ENCODE measurements at places on chromosomes 1 and 21.

DNA sequence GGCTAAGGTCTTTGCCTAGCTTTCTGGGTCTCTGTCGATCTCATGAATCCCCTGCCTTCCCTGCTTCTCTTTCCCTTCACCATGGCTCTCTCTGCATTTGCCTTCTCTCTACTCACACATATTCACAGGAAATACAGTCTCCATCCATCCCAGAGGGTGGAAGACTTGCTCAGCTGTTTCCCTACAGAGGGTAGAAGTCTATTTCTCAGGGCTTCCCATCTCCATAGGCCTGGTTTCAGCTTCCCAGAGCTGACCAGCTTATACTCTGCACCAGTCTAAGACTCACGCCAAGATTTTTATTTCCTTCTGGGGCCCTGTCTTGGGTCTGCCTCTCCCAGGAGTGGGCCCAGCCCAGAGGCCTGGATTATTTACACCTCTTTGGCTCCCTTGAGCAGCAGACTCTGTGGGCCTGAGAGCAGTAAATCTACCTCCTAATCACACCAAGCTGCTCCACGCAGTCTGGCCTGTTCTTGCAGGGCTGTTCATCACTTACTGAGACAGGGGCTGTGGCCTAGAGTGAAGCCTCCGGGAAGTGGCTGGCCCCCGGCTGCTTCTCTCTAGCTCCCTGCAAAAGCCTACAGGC, 102.5 kb downstream of the PLXNA2 start:
- no peak for DNase-seq

GRCh38 chr1:223340637-223341036, 23.3 kb downstream of the SUSD4 start:
- DNase-seq, result no peak

GRCh38 chr1:20426923-20427322, 59.1 kb downstream of the CAMK2N1 start:
- DNase-seq, result no peak

- DNase-seq, result no peak
These were observed 31.7 kb upstream of the GPR37L1 start for GRCh38 chr1:202090994-202091393.

- DNase-seq, result no peak
These were observed 18.5 kb upstream of the A3GALT2 start for GRCh38 chr1:33339413-33339812.

GRCh38 chr1:72431810-72432209, 149.5 kb upstream of the NEGR1 start:
- no peak for DNase-seq

DNA sequence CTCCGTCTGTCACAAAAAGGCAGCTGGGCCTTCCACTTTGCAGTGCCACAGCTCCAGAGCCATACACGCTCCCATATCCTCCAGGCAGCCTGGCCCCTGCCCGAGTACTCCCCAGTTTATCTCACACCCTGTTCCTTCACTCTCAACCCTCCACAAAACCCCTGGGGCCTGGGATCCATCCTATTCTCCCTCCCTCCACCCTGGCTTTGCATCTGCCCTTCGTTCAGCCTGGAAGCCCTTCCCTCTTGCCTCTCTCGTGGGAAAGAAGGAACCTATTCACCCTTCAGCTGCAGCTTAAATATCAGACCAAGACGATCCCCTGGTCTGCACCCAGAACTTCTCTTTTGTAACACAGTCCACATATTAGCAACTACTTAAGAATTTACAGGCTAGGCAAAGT, 56.7 kb downstream of the CAMK2N1 start:
- no peak for DNase-seq

DNA sequence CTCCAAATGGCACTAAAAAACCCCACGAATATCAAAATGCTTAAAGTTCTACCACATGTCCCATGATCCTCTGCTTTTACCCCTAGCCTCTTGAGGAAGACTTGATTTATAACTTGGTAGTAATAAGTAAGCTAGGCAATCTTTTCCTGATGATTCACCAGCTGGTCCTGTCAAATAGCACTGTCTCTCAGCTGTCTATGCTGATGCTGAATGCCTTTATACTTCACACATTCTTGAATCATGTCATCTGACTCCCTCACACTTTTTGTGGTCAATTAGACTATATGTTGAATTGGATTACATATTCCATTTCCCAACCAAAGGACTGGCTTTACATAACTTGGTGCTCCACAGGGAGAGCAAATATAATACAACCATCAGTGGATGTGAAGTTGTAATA, 16.6 kb downstream of the C21orf91 start:
- no peak for DNase-seq

GRCh38 chr1:31714442-31715086, 10.7 kb upstream of the COL16A1 start:
- DNase-seq, result no peak

DNA sequence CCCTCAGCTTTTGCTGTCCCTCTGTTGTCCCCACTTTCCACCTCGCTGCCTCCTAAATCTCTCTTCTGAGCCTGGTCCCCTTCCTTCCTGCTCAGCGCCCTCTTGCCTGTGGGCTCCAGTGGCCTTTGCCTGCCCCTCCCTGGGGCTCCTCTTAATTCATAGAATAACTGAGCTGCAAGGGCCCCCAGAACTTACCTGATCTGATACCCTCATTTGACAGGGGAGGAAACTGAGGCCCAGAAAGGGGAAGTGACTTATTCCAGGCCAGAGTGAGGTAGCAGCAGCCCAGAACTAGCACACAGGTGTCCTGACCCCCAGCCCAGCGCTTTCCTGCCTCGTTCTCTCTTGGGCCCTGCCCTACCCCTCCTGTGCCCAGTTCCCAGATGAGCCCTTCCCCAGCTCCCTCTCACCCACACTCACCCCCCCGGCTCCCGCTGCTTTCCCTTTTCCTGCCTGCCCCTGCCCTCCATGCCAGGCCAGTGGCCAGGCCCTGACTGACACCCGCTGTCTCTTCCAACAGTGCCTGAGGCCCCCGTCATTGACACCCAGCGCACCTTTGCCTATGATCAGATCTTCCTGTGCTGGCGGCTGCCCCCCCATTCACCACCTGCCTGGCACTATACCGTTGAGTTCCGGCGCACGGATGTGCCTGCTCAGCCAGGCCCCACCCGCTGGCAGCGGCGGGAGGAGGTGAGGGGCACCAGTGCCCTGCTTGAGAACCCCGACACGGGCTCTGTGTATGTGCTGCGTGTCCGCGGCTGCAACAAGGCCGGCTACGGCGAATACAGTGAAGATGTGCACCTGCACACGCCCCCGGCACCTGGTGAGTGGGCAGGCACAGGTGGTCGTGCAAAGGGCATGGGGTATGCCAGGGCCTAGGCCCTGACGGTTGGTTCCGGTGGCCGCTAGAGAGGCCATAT, 5.7 kb downstream of the TRIM46 start:
- no peak for DNase-seq

- DNase-seq, result no peak
These were observed 16.6 kb downstream of the IFI6 start for GRCh38 chr1:27655151-27655937.

DNA sequence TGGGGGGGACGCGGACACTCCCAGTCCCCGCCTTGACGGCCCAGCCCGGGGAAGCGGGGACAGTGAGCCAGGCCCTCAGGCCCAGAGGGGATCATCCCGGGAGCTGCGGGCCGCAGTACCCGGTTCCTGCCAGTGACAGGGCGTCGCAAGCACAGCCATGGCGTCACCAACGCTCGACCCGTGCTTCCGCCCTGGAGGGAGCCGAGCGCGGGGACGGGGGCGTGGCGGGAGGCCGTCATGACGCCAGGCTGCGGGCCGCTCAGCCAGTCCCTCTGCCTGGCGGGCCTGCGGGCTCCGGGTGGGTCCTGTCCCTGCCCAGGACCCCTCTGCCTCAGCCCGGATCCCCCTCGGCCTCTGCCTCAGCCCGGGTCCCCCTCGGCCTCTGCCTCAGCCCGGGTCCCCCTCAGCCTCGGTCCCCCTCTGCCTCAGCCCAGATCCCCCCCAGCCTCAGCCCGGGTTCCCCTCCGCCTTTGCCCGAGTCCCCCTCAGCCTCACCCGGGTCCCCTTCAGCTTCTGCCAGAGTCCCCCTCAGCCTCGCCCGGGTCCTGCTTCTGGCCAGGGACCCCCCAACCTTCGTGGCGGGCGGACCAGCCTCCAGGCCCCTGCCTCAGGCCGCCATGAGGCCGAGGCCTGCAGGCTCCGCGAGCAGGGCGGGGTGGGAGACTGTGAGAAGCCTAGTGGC, 2.3 kb upstream of the SLC2A5 start:
- DNase-seq, result no peak

GRCh38 chr1:36383240-36383639, 2.5 kb downstream of the STK40 start:
- no peak for DNase-seq

DNA sequence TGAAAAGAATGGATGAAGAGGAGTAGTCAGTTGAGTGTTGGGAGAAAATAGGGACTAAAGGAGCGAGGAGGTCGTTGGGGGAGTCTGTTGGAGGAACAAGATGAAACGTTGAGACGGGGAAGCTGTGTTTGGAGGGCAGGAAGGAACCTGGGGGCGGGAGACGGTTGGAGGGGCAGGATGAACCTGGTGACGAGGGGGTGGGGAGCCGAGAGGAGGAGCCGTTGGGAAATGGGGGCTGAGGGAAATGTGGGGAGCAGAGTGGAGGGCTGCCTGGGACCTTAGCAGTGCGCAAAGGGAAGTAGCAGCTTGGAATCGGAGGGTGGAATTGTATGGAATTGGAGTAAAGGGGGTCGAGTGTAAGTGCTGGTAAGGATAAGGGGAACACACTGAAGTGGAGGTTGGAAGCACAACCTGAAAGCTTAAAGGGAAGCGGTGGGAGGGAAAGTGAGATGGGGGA, 630 bp downstream of the MTF2 start:
- DNase-seq, result peak; percentile 3

GRCh38 chr1:52182874-52183400, 41.0 kb downstream of the ZFYVE9 start:
- no peak for DNase-seq

- no peak for DNase-seq
These were observed 5.1 kb downstream of the PRRX1 start for GRCh38 chr1:170669107-170669445.

- DNase-seq, result no peak
These were observed 7.5 kb upstream of the SH3D21 start for GRCh38 chr1:36298640-36299039.

- DNase-seq, result no peak
These were observed 15.2 kb downstream of the SLC27A3 start for GRCh38 chr1:153790313-153790965.

DNA sequence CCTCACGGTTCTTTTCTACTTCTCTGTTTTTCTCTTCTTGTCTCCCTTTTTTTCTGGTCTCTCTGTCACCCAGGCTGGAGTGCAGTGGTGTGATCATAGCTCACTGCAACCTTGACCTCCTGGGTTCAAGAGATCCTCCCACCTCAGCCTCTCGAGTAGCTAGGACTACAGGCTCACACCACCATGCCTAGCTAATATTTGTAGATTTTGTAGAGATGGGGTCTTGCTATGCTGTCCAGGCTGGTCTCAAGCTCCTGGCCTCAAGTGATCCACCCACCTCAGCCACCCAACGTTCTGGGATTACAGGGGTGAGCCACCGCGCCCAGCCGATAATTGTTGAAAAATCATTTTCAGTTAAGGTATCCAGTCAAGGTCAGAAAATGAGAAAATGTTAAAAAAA, 25.9 kb upstream of the LGALS8 start:
- no peak for DNase-seq

DNA sequence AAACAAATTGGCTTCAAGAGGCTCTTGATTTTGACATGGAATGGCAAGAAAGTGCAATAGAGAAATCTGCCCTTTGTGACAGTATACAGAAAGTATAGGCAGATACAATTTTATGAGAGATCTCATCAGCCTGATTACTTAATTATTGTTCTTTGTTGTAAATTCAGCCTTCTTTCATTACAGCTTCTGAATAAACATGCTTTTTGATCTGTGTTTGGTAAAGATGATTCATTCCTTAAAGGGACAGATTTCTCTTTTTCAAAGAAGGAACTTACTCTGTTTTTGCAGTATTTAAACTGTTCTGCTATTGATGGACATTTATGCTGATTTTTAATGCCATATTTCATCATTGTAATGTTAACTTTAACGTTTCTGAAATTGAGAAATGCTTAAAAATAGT, 13.7 kb upstream of the MPC2 start:
- no peak for DNase-seq

- DNase-seq, result no peak
These were observed 5.4 kb downstream of the CHTOP start for GRCh38 chr1:153639280-153639679.

GRCh38 chr1:4089421-4090175, 189.5 kb upstream of the C1orf174 start:
- no peak for DNase-seq

GRCh38 chr1:156625436-156626078, 6.3 kb downstream of the HAPLN2 start:
- no peak for DNase-seq

DNA sequence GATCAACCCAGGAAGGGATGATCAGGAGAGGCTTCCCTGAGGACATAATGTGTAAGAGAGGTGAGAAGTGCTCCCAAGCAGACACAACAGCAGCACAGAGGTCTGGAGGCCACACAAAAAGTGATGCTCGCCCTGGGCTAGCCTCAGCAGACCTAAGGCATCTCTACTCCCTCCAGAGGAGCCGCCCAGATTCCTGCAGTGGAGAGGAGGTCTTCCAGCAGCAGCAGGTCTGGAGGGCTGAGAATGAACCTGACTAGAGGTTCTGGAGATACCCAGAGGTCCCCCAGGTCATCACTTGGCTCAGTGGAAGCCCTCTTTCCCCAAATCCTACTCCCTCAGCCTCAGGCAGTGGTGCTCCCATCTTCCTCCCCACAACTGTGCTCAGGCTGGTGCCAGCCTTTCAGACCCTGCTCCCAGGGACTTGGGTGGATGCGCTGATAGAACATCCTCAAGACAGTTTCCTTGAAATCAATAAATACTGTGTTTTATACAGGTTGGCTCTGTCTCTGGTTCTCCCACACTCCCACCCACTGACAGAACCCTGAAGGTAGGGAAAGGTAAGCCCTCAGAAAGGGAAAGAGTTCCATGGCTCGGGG, 5.0 kb downstream of the GJB3 start:
- DNase-seq, result no peak

- DNase-seq, result no peak
These were observed 124.9 kb upstream of the TNFSF4 start for GRCh38 chr1:173332026-173332425.

DNA sequence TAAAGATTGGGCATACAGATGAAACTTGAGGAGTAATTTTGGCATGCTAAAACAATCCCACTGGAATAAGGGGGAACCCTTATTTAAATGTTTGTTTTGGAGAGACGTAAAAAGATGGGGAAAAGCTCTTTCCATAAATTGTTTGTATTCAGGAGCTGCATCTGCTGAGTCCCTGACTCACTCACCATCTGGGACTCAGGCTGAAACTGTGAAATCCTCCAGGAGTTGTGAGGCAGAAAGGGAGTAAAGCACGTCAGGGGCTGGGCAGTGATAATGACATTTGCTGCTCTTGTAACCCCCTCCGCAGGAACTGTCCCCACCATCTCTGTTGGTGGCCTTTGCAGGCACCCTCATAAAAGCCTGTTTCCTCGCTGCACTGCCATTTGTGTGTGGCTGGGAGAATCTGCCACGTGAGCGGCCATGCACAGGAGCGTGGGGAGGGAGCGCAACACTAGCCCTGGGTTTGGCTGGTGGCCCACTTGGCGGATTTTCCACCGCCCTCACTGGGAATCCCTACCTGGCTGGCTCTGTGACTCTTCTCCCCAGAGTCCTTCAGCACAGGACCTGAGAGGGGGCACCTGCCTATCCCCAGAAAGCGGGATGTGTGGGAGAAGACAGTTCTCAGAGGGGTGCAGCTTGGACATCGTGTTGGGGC, 45.3 kb downstream of the ZSCAN20 start:
- DNase-seq, result no peak
